Activated CD4-positive, alpha-beta T cell treated with anti-CD3 and anti-CD28 coated beads for 48 hours (primary cell): ENCODE measurements at places on chromosomes 4 and X.

DNA sequence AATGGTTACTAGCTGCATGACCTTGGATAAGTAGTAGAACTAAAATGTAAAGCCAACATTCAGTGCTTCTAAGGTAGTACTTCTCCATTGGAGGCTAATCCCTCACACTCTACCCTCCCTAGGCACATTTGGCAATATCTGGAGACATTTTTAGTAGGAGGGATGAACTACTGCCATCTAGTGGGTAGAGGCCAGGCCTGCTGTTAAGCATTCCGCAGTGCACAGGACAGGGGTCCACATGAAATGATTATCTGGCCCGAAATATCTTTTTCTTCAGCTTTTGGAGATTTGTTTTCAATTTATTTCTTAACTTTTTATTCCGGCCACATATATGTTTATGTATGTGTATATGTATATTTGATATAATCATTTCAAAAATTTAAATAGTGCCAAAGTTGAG is 36.0 kb upstream of the SPANXC start:
- DNase-seq = no peak

- no peak for DNase-seq
Measured at GRCh38 chr4:187393531-187394344, 601.8 kb upstream of the ZFP42 start.

DNA sequence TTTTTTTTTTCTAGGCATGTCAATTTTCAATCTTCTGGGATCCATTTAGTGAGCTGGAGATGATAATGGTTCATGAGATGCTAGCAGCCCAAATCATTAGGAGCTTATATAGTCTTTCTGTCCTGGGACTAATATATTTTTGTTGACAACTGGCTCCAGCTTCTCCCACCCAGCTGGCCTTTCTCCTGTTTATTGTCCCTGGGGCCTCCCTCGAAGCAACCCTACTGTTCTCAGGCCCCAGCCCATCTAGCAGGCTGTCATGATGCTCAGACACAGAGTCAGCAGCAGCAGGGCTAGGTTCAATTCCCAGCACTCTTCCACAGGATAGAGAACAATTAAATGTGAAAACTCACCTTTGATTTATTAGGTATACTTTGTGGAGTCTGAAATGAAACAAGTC is 127.6 kb upstream of the MID1 start:
- no peak for DNase-seq

- no peak for DNase-seq
Measured at GRCh38 chrX:101203761-101204351, 15.7 kb upstream of the DRP2 start.

DNA sequence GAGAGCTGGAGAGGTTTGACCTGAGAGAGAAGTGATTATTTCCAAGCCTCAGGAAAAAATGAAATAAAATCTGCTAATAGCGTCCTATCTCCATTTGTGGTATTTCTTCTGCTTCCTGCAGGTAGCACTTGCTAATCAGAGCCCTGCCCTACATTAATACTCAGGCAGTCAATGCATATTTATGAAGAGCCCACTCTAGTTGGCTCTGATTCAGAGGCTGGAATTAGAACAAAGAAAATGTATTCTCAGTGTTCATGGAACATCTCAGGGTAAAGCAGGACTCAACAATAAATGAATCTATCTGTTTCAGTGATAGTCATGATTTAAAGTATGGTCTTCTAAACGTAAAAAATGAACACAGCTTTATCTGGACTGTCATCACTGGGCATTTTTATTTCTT is 1.4 kb upstream of the ATP8A1 start:
- DNase-seq = no peak

DNA sequence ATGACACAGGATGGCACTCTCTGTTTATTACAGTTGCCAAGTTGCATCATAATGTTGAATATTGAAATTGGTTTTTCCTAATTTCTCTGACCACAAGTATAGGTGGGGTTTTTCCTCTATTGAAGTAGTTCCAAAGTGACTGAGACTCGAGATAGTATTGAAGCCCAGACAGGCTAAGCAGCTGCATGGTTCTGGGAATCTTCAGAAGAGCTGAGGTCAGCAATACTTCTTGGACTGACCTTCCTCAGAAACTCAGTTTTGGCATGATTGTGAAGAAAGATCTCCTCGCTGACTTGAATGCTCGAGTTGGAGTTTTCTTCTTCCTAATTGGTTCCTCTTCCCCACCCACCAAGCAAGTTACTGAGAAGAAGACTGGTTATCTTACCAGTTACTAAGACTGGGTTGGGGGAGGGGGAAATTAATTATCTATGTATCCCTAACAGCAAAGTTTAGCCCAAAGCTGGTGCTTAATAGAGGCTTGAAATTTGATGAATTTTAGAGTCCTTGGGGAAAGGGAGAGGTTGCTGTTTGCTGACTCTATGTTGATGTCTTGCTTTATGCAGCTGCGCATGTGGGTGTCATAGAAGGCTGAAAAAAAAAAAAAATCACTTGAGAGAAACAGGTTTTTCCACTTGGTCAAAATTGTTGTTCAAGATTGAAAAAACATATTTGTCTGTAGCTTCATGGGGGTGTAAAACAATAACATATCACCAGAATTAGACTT is 91.1 kb downstream of the P2RY10 start:
- DNase-seq = no peak

GRCh38 chr4:102403116-102403515 is 57.8 kb upstream of the SLC39A8 start:
- DNase-seq = no peak
